ENCODE measurements at places on chromosomes 6 and 20.

GRCh38 chr6:144319211-144319610, 34.1 kb downstream of the UTRN start:
- DNase-seq = no peak

DNA sequence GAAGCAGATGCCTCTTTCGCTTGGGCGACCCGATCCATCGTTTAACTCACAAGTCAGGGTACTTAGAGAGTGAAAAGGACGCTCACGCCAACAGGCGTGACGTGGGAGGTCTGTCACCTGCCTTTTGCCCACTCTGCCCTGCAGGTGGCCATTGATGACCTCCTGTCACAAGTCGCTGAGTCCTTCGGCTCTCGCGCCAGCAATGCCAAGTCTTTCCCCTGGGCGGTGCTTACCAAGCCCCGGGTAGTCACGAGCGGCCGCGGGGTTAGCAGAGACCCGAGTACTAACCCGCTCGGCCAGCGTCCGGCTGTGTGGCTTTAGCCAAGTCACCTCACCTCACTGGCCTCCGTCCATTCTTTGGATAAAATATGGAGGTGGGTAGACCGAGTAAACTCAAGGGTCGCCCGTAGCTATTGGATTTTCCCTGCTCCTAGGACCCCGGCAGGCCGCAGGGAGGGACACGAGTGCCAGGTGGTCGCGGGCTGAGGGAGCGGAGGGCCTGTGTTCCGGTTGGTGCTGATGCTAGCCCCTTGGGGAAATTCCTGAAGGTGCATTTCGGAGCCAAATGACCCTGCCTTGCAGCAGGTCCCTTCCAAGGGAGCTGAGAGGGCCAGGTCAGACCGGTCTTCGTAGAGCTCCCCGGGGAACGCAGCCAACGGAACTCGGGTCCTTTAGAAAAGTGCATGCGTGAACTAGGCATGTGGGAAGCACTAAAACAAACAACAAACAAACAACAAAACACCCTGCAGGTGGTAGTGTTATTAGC, 668 bp downstream of the PKIB start:
- DNase-seq = no peak

DNA sequence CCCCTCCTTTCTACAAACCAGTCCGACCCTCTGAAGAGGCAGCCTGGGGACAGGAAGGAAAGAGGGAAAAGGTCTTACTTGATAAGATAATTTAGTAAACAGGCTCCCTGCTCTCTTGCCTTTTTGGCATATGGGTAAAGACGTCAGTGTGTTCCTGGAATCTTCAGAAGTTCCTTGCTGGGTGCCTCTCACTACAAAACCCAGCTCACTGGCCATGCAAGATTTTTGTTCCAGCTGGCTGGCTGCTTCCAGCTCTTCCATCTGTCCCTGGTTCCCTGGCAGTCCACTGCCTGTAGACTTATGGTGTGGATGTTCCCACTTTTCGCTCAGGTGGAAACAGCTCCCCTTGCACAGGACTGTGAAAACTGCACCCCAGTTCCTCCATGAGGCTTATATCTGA, 57.4 kb downstream of the MOCS1 start:
- no peak for DNase-seq

- no peak for DNase-seq
Observed at GRCh38 chr6:155955038-155955437, 499.4 kb upstream of the NOX3 start.

DNA sequence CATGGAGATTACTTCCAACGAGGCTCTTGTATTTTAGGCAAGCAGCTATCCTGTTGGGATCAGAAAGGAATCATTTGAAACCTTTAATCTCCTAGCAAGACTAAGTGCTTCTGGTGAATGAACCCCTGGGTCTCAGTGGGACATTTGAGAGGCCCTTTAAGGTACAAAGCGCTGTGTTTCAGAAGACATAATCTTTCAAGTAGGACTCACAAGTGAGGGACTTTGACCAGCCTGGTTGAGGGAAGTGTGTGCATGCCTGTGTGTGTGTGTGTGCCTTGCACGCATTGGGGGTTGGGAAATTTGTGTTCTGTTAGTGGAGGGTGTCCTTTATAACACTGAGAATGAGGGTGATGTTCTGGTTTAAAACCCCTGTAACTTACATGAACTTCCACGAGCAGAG, 64.4 kb upstream of the KCNG1 start:
- no peak for DNase-seq

GRCh38 chr6:1482381-1483166, 93.2 kb downstream of the FOXF2 start:
- no peak for DNase-seq

- DNase-seq = no peak
Observed at GRCh38 chr20:46282669-46283068, 25.6 kb downstream of the CDH22 start.

DNA sequence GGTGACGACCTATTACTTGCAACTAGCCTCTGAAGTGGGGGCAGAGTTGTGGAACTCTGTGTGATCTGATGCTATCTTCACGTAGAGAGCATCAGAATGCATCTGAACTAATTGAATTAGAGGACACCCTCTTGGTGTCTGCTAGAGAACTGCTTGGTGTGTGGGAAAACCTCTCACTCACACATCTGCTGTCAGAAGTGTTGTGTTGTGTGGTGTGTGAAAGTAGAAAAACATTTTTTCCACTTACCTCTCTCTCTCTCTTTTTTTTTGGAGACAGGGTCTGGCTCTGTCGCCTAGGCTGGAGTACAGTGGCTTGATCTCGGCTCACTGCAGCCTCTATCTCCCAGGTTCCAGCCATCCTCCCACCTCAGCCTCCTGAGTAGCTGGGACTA, 90.0 kb downstream of the CHMP4B start:
- no peak for DNase-seq

DNA sequence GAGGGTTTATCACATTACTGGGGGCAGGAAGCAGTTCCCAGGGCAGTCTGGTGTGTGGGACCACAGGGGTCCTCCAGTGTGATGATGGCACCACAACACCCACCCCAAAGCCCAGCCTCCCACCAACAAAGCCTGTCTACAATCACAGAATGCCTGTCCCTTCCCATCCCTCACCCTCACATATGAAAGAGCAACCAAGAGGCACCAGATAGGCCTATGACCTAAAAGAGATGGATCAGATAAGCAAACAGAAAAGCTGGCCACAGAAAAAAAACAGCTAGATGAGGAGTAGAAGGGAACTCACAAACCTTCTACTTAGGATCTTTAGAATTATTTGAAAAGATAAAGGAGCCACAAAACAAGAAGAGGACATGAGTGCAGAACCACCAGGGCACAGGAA, 54.3 kb downstream of the SERAC1 start:
- DNase-seq = no peak

All from vagina (tissue), 2 donors.